ENCODE measurements at places on chromosomes 3 and 15.

DNA sequence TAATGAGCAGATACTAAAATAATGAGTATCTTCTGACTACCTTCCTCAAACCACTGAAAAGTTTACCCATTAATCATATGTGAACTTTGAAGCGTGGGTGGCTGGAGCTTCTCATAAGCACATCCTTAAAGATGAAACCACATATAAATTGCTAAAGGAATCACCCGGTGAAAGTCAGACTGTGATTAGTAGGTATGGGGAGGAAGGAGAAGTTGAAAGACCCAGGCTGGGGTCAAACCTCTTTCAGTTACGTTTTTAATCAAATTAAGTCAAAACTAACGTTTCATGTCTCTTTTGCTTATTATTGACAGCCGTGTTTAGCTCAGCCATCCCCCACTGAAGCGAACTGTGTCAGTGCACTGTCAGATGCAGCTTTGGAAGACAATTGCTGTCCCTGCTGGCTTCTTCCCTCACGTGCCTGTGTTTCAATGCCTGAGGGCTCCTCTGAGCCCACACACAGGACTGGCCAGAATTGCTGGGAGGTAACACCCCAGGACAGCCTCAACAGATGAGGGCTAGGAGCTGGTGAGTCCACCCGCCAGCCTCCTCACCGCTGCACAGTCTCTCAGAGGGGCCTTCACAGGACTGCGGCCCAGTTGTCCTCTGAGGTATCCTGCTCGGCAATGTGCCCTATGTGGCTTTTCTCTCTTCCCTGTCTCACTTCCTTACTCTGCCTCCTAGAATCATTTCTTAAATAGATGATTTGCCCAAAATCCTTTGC, 29.3 kb upstream of the SH3BP5 start:
- H3K27me3 ChIP-seq, result no peaks in the 10 kb centered on the region
- H3K4me3 ChIP-seq, result peak overlapping the region; percentile 18
- no peak overlapping the region for H3K27ac ChIP-seq
- no peak for DNase-seq
- peaks cover 40% of the 10 kb centered on the region for H3K4me1 ChIP-seq

GRCh38 chr15:58977887-58978286, 9.6 kb upstream of the RNF111 start:
- no peak for DNase-seq
- H3K4me3 ChIP-seq, result no peak overlapping the region
- H3K36me3 ChIP-seq, result no peaks in the 10 kb centered on the region
- no peak overlapping the region for H3K27ac ChIP-seq
- H3K4me1 ChIP-seq, result peaks cover 9% of the 10 kb centered on the region

- no peaks in the 10 kb centered on the region for H3K4me1 ChIP-seq
- no peaks in the 10 kb centered on the region for H3K36me3 ChIP-seq
- H3K4me3 ChIP-seq, result no peak overlapping the region
- DNase-seq, result no peak
- H3K27ac ChIP-seq, result no peak overlapping the region
Measured at GRCh38 chr3:146589899-146590508, 15.1 kb downstream of the PLSCR5 start.

DNA sequence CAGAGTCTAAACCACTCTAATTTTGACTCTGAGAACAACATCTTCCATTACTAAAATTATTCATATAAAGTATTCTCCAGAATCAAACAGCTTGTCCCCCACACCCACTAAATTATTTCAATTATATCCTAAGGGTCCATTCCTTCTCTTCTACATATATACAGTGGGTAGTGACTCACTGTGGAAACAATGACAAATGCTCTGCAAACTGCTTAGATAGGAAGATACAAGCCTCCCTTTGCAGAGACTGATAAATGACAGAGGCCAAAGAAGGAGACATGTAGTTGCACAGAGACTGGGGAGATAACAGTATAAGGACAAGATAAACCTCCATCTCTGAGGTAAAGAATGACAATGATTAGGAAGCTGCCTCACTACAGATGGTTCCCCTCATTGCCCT, 1087.4 kb downstream of the AGBL1 start:
- H3K27ac ChIP-seq, result no peak overlapping the region
- H3K36me3 ChIP-seq, result no peaks in the 10 kb centered on the region
- H3K4me1 ChIP-seq, result no peaks in the 10 kb centered on the region

DNA sequence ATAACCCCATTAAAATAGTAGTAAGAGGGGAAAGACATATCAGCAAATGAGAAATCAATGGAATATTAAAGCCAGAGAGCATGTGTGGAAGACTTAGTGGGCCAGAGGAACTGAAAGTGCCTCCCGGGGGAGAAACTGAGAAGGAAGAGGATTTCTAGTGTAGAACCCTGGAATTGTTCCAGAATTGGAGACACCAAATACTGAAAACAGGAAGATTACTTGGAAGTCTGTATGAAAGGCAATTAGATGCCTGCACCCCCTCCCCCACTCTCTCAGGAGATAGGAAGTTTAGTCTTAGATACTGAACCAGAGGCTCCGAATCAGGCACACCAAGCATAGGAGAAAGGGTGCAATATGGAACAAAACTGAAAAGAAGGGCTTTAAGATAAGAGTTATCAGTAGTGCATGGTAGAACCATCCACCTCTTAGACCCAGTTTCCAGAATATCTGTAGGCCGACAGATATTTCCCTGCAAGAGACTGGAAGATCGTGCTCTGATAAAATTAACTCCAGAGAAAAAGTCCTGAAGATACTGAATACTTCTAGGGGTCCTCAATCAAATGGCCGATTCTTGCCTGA, 32.4 kb downstream of the KLHL18 start:
- no peaks in the 10 kb centered on the region for H3K27me3 ChIP-seq
- H3K4me1 ChIP-seq, result peaks cover 8% of the 10 kb centered on the region
- no peak for DNase-seq
- H3K4me3 ChIP-seq, result no peak overlapping the region
- peak overlapping the region; percentile 67 for H3K27ac ChIP-seq

- H3K27ac ChIP-seq, result peak overlapping the region; percentile 30
- no peak for DNase-seq
- H3K36me3 ChIP-seq, result no peaks in the 10 kb centered on the region
- H3K4me1 ChIP-seq, result peaks cover 37% of the 10 kb centered on the region
- no peaks in the 10 kb centered on the region for H3K27me3 ChIP-seq
Measured at GRCh38 chr3:196419386-196419785, 12.8 kb downstream of the UBXN7 start.

DNA sequence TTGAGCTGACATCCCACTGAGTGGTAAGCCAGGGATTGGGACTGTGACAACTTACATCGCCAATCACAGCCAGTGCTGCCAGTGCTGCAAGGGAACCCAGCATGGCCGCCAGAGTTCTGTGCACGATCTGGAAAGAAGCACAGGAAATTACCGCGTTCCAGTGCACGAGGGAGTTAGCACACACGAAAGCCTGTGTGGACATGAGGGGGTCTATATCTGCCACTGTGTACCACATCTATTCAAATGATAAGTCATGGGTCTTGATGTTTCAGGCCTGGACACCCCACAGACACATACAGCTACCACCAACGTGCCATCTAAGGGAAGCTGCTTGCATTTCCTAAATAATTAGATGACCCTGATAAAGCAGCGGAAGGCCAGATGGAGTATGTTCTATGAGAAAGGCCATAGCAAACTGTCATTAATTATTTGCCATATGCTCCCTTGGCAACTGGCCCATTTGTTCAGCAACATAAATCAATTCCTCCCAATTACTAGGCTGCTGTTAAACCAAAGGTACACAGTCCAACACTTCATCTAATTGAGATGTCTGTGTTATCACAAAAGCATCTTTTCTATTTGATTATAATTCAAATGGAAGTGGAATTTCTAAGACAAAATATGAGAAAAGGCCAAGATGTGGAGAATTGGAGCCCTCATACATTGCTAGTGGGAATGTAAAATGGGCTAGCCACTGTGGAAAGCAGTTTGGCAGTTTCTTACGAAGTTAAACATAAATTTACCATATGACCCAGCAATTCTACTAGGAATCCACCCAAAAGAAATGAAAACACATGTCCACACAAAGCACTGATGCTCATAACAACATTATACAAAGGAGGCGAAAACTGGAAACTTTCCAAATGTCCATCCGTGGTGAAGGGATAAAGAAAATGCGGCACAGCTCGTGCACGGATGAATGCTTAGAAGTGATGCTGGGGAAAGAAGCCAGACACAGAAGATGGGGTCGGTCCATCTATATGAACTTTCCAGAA, 108.3 kb downstream of the OCA2 start:
- H3K36me3 ChIP-seq, result no peaks in the 10 kb centered on the region
- no peak overlapping the region for H3K27ac ChIP-seq
- H3K4me3 ChIP-seq, result no peak overlapping the region
- H3K27me3 ChIP-seq, result peaks cover 5% of the 10 kb centered on the region

DNA sequence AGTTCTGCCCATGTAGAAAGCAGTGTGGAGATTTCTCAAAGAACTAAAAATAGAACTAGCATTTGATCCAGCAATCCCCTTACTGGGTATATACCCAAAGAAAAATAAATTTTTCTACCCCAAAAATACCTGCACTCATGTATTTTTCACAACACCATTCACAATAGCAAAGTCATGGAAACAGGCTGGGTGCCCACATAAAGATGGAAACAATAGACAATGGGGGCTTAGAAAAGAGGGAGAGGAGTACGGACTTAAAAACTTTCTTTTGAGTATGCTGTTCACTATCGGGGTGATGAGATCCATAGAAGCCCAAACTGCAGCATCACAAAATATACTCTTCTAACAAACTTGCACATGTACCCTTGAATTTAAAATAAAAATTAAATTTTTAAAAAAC, 345.1 kb upstream of the CCDC54 start:
- no peaks in the 10 kb centered on the region for H3K27me3 ChIP-seq
- no peaks in the 10 kb centered on the region for H3K36me3 ChIP-seq
- H3K27ac ChIP-seq, result no peak overlapping the region

DNA sequence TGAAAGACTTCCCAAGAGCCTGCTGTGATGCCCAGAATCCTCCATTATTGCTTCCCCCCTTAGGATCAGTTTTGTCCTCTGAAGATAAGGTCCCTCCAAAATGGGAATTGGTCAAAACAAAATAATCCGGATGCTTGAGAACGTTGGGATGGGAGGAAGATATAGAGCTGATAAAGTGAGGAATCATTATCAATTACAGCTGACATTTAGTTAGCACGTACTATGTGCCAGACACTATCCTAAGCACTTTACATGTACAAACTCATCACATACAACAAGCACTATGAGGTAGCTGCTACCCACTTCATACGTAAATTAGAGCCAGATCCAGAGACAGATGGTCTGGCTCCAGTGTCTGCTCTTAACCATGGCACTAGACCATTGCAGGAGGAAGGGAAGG, 6.6 kb upstream of the RPP25 start:
- H3K36me3 ChIP-seq, result peaks cover 2% of the 10 kb centered on the region
- H3K27me3 ChIP-seq, result peaks cover 21% of the 10 kb centered on the region
- H3K27ac ChIP-seq, result no peak overlapping the region
- H3K4me3 ChIP-seq, result no peak overlapping the region

DNA sequence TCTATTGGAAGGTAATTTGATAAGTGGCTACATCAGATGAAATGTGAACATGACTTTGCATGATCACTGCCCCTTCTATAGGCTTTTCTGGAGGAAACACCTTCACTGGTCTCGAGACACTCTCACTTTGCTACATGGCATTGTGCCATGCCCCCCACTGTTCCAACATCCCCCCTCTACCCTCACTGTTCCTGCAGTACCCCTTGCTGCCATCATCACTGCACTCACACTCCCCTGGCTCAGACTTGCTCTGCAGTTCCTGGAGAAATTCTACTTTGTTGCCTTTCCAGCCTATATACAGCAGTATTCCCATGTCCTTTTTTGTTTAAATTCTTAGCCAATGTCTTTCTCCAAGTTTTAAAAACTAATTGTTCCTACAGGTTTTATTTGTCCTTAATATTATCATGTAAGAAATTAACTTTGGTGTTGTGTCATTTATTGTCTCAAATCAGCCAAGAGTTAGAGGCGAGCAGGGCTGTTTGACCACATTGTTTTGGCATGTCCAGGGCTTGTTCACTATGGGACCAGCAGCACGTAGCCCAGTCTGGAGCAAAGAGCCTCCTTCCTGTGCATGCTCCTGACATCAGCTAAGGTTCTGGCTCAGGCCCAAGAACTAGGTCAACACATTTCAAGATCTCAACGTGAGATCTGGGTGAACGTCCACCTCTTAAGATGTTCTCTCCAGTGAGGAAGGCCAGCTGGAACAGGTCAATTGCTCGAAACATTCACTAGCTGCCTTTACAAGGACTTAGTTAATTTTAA, 246.4 kb downstream of the SLC9A9 start:
- peaks cover 25% of the 10 kb centered on the region for H3K4me1 ChIP-seq
- no peaks in the 10 kb centered on the region for H3K27me3 ChIP-seq
- no peak for DNase-seq
- H3K36me3 ChIP-seq, result peaks cover 9% of the 10 kb centered on the region
- no peak overlapping the region for H3K4me3 ChIP-seq

GRCh38 chr3:81929697-81930096, 168.3 kb upstream of the GBE1 start:
- H3K4me1 ChIP-seq, result peaks cover 3% of the 10 kb centered on the region
- DNase-seq, result no peak
- H3K36me3 ChIP-seq, result no peaks in the 10 kb centered on the region

DNA sequence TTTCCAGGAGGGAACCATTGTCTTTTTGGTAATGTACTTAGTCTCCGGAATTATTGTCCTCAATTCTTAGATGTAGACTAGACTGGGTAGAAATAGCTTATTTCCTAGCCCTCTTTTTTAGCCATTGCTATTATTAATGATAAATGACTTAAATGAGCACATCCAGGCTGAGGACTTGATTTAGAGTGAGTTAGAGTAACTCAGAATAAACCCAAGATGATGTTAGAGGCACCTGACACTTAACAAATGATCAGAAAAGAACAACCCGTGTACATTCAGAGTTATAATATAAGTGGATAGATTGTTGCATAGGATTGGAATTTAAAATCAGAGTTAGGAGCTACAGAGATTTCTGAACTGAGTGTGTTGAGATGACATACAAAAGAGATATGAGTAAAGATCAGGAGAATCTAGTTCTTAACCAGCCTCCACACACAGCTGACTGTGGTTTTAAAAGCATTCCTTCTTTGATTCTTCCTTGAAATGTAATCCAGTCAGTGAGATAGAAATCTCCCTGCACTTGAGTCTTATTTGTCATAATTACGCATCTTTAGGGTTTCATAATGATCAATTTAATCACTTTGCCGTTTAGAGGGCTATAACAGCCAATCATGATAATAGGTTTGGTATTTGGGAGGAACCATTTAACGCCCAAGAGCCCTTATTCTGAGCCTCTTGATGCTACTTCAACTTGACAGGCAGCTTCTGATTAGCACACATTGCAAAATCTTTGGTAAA, 366.5 kb downstream of the GAP43 start:
- H3K27me3 ChIP-seq, result peaks cover 3% of the 10 kb centered on the region
- no peaks in the 10 kb centered on the region for H3K36me3 ChIP-seq
- no peak overlapping the region for H3K27ac ChIP-seq
- DNase-seq, result no peak
- no peak overlapping the region for H3K4me3 ChIP-seq

- no peak overlapping the region for H3K4me3 ChIP-seq
- H3K4me1 ChIP-seq, result peaks cover 15% of the 10 kb centered on the region
- H3K27me3 ChIP-seq, result no peaks in the 10 kb centered on the region
Measured at GRCh38 chr3:50415816-50416215, 56.5 kb upstream of the TMEM115 start.

Measured in naive thymus-derived CD8-positive, alpha-beta T cell (primary cell).